ENCODE measurements at places on chromosomes 4 and X.

GRCh38 chr4:10084651-10085358 lies 31.8 kb downstream of the WDR1 start:
- DNase-seq, result peak; percentile 60

DNA sequence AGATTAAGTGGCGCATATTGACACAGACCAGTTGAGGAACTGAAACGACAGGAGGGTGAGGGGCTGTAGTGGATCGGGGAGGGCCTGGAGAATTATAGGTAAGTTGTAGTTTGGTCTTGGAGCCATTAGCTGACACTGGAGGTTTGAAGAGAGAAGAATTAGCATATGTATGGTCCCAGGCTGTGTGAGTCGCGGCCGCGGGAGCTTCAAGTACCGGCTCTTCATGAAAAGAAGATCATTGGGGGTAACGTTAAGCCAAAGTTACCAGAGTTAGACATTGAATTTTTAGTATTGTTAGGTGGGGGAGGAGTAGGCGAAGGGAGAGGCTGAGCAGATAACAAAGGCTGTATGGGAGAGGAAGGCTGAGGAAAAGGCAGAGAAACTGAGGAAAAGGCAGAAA lies 56.5 kb downstream of the ZNF674 start:
- no peak for DNase-seq

DNA sequence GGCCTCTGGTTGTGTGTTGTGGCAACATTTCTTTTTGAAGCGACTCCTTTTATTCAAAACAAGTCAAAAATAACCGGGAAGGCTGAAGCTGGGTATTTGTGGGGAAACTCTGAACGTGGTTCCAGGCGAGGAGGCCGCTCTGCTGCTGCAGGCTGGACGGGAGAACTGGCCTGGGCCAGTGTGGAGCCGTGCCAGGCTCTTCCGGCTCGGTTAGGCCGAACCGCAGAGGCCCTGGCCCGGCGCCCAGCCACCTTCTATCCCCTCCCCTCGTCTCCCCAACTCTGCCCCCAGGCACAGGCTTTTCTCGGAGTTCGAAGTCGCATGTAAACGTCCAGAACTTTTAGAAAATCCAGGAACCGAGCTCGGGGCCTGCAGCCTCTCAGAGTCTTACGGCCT lies 2.4 kb upstream of the BCOR start:
- DNase-seq, result no peak

DNA sequence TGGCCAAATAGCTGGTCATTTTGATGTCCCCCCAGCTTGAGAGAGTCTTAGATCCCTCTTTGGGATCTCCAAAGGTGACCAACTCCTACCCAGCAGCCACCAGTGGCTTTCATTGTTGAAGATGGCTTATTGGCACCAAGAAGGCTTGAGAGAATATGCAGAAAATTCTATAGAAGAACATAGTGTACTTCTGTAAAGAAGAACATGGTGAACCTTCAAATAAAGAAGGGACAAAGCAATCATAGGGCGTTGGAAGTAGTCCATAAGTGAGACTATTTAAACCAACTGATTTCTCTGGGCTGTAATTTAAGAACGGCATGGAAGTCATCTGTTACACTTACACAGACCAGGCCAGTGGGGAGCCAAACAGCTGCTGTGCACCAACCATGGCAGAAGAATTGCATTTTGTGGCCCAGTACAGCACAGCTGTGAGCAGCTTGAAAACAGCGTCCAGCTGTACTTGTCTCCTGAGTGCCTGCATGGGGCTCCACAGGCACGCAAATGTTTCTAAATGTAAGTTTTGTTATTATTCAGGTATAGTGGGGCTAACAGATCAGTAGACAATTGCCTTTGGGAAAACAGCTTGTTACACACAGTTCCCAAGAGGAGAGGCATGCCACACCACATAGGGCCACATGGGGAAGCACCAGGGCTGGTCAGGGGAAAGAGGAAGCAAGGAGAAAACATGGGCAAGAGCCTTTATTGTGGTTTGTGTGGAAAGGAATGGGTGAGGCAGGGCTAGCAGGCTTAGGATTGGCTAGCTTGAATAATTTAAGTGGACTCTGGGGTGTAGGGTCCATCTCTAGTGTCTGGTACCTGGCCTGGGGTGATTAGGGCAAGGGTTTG lies 125.0 kb downstream of the ARHGAP6 start:
- no peak for DNase-seq

DNA sequence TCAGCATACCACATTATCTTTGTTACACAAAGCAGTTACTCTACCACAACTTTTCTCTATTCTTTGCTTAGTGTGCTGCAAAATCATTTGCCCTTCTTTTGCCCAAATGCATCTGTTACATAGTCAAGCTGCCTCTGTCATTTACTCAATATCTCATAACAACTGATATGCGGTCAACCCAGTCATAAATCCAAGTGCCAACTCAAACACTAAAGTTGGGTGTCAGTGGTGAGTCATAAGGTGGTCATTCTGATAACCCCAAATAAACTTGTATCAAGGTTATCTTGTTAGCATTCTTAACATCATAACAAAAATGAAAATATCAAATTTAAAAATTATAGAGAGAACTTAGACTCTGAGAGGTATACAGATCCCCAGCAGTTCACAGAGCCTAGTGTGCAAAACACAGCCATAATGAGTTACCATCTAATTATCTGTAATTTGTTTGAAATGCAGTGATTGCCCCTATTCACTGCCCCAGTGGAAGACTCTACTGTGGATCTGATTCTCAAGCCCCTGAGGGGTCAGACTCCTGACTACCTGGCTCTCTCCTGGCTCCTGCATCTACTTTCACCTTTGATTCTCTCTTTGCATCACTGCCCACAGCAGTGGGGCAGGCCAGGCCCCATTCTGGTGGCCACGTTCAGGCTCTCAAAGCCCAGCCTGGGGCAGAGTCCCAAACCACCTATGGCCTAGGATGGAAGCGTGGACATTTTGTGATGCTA lies 29.2 kb downstream of the TBC1D9 start:
- DNase-seq, result no peak

GRCh38 chr4:160567634-160568033 lies 1464.8 kb downstream of the RAPGEF2 start:
- no peak for DNase-seq

DNA sequence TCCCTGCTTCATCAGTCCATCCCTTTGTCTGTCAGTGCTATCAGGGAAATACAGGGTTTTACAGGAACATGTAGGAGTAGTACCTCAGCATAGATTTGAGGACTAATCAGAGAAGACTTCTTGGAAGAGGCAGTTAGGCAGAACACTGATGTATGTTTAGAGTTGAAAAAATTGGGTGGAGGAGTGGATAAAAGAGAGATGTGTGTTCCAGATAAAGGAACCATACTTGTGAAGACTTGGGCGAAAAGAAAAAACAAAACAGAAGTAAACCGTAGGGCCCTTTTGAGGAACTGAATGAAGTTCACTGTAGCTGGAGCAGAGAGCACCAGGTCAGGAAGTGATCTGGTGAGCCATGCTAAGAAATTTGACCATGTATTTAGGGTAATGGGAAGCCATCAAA lies 32.3 kb downstream of the AFF1 start:
- DNase-seq, result no peak

DNA sequence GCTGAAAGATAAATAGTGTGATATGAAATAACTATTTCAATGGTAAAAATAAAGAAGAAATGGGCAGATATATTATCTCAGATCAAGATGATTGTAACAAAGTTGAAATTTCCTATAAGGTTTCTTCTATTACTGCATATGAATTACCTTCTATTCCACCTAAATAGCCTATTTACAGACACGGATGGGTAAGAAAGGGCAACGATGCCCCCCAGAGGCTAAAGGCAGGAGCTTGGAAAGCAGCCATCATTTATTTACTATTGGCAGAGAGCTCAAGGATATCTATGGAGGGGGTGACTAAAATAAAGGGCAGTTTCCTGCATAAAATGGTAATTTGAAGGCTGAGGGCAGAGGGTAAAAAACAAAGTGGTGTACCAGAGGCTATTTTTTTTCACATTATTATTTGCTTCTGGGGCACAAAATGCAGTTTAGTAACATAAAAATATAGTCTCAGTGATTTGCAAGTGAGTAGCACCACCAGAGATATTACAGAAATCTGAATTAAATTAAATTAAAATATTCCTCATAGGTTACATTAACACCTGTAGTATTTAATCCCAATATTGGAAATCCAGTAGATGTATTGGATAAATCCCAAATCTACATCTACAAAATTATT lies 123.1 kb downstream of the BTC start:
- DNase-seq, result peak; percentile 46

- no peak for DNase-seq
Measured at GRCh38 chr4:182068920-182069319, 174.3 kb upstream of the TENM3 start.

GRCh38 chr4:177006331-177006730 lies 213.6 kb upstream of the VEGFC start:
- DNase-seq, result no peak

- no peak for DNase-seq
Measured at GRCh38 chr4:102533904-102534303, 32.7 kb downstream of the NFKB1 start.

- DNase-seq, result no peak
Measured at GRCh38 chr4:77665381-77666069, 59.9 kb downstream of the CXCL13 start.

GRCh38 chr4:7766661-7767345 lies 172.9 kb downstream of the AFAP1 start:
- no peak for DNase-seq

GRCh38 chr4:147596377-147596776 lies 20.8 kb upstream of the TMEM184C start:
- DNase-seq, result no peak

- no peak for DNase-seq
Measured at GRCh38 chr4:92339676-92340075, 35.9 kb downstream of the GRID2 start.

GRCh38 chrX:45840411-45840950 lies 639.8 kb upstream of the DIPK2B start:
- DNase-seq, result no peak

DNA sequence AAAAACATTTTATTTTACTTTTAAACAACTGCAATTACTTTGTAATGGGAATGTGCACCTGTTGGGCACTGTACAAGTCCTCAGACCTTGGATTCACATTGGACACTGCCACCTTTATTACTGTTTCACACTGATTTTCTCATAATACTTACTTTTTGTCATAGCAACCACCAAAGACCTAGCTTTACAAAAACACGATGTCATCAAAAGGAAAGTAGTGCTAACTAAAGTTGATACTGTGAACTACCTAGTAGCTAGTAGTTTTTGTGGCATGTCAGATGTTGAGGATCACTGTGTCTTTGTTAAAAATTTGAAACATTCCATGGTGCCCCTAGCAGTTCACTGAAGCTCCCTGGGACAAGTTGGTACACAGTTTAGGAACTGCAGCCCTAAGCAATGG lies 62.9 kb upstream of the HOPX start:
- no peak for DNase-seq

DNA sequence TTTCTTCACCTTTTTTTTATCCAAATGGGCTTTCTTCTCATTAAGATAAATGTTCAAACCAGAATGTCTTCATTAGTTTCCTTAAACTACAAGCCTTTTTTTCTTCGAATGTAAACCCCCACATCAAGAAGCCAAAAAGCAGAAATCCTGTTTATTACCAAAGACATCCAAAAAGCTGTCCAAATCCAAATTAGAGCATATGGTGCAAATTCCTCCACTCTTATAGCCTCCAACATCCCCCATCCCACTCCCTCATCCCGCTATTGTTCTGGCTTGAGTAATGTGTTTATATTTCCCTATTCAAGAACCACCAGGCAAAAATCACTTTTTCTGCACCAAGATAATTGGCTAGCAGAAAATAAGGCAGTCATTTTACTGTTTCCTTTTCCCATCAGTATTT lies 315.1 kb upstream of the ADGRL3 start:
- no peak for DNase-seq

DNA sequence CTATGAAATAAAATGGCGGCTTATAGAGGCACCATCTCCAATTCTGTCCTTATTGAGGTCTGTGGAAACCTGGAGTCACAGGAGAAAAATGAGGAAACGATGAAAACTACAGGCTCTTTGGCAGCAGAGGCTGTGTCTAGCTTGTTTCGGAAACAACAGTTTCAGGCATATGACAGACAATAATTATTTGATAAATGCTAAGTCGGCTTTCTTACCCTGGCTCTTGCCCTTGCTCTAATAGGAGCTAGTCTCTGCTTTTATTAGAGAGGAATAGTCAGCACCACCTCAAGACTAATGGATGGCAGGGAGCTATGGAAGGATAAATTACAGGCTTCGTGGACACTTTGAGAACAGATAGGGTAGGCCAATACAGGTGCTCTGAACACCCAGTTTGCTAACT lies 24.3 kb downstream of the HADH start:
- DNase-seq, result no peak

GRCh38 chrX:140980271-140980670 lies 22.1 kb upstream of the SPANXB1 start:
- DNase-seq, result no peak

DNA sequence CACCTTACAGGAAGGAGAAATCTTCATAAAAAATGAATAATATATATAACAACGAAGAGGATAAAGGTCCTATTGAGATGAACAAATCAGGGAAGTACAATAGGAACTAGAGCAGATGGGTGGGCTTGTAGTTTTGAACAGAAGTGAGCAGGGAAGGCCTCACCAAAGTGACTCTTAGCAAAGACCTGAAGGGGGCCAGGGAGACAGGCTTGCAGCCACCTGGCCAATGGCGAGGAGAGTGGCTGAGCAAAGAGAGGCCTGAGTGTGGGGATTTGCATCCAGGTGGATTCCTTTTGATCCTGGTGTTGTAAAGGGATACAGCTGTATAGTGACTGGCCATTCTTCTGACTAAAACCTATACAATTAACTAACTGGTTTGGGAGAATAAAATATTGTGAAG lies 354.1 kb downstream of the CAMK2D start:
- DNase-seq, result no peak

GRCh38 chrX:9576059-9576458 lies 111.2 kb downstream of the TBL1X start:
- no peak for DNase-seq

GRCh38 chr4:176289561-176289960 lies 20.5 kb upstream of the ASB5 start:
- DNase-seq, result no peak

- DNase-seq, result no peak
Measured at GRCh38 chr4:7421356-7422150, 13.2 kb downstream of the PSAPL1 start.

DNA sequence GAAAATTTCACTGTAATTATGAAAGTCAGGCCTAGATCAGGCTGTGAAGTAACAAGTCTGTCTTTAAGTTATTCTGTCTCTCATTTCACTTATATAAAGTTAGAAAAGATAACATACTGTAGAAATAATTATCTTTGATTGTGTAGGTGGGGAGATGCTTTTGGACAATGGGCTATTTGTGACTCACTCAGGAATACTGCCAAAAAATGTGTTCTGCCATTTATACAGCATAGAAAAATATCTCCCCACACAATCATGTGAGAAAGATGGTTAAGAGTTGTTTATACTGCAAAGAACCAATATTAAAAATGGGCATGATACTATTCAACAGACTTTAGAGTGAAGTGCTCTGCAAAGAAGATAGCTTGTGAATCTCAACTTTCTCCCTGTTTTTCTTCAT lies 95.0 kb upstream of the GABRA2 start:
- no peak for DNase-seq

- DNase-seq, result no peak
Measured at GRCh38 chr4:17066972-17067371, 168.5 kb upstream of the LDB2 start.

Measured in left lung (tissue), 14 donors.